ENCODE measurements at places on chromosomes 11 and 22.

GRCh38 chr11:72816404-72816990, 2.3 kb downstream of the ATG16L2 start:
- no peak for DNase-seq

- DNase-seq, result no peak
These were observed 4.5 kb upstream of the PLAAT4 start for GRCh38 chr11:63532117-63532516.

GRCh38 chr22:20526628-20527355, 19.4 kb downstream of the MED15 start:
- no peak for DNase-seq

DNA sequence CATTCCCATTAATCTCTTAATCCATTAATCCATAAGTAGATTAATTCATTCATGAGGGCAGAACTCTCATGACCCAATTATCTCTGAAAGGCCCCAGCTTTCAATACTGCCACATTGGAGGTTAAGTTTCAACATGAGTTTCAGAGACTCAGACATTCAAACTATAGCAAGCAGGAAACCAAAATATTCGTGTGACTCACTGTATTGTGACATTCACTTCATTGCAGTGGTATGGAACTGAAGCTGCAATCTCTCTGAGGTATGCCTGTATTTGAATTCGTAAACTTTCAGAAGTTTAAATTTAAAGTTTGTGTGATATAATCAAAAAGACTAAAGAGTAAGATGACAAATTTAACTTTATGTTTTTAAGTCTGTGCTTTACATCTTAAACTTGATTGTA, 2.9 kb upstream of the OR52J3 start:
- DNase-seq, result no peak

DNA sequence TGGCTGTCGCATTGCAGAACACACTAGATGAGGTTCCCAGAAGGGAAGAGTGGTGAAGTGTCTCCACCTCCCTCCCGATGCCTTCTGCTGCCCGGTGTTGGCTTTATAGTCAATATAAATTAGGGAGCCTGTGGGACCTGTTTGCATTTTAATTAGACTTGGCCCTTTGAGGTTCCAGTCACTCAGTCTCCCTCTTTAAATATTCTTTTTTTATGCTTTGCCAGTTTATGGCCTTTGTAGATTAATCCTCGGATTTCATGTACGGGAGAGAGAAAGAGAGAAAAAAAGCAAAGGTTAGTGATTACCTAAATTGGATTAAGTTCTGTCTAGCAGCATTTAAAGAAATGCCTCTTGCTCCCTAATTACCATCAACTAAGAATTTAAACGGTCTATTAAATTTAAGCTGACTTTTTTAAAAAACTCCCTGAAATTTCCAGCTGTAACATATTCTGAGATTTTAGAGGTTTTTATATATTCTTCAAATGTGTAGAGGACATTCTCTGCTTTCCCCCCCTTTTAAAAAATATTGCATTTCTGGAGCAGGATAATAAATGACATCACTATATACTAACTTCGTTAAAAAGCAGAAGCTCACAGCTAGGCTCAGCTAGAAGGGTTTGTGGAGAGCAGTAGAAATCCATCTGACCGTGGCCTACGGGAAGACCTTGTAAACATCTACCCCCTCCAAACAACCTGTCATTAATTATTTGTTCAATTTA, 84.4 kb downstream of the PRR5L start:
- DNase-seq, result no peak

DNA sequence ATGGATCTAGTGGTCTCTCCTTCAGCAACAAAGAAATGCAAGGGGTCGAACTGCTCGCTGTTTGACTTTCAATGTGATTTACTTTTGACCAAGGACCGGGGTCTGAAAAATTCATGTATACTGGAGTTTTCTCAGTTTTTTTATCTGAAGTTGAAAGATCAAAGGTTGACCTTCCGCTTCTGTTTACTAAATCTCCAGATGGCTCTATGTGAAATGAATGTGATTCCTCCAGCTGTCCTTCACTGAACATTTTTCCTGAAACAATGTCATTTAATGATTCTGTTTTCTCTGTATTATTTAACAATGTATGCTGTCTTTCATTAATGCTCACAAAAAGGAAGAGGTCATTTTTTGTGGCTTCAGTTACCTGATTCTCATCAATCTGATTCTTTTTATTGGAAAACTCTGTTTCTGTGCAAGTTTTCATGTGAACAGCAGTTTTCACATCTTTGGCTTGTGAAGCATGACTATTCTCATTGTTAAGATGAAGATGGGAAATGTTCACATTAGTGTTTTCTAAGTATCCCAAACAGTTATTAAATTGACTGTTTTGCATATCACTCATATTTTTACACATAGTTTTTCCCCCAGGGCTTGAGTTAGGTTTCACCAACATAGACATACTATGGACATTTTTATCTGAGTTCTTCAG, 30.0 kb downstream of the EIF3M start:
- DNase-seq, result no peak

All from adrenal gland (tissue), 19 donors.